ENCODE measurements at places on chromosomes 6 and 20.

DNA sequence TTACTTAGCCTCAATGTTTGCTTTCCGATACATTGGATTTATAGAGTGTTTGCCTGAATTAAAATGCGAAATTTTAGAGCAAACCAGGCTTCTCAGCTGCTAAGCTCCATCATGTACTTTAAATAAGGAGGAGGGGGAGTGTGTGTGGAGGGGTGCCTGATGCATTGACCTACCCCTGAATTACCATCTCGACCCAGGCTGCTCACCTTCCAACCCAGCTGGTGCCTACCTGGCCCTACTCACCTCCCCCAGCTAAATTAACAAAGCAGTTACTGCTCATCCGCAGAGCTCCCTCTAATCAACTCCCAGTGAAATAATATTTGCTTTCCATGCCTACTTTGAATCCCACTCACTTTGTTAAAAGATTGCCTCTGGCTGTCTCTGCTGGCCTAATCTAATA is 544.5 kb downstream of the MAFB start:
- DNase-seq, result no peak

DNA sequence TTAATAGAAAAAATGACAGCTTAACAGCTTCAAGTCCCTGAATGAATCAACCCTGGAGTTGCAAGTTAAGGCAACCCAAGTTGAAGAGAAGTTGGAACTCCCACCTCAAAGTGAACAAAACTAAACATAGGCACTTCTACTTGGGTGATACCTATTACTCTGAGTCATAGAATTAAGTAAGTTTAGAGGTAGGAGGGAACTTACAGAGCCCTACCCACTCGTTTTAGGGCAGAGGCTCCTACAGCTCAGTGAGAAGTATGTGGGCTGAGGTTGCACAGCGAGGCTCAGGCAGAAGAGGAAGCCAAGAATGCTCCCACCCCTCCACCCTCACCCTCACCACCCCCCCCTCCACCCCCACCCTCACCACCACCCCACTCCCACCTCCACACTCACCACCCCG is 42.2 kb downstream of the NFATC2 start:
- DNase-seq, result no peak

DNA sequence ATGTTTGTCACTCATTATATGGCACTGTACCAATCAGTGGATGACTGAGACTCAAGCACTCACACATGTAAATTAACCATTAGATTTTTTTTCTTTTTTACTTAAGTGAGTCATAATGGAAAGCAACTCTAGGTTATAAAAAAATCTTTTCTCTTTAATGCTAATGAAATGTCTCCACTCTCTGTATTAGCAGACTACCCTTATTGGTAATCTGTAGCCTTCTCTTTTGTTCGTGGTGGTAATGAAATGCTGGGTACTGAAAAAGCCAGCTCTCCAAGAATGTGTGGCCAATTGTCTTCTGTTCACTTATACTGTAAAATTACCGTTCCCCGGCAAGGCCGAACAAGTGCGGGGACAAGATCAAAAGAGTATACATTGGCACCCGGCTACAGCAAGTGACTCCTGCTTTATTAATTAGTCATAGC is 69.0 kb downstream of the AFG1L start:
- no peak for DNase-seq

DNA sequence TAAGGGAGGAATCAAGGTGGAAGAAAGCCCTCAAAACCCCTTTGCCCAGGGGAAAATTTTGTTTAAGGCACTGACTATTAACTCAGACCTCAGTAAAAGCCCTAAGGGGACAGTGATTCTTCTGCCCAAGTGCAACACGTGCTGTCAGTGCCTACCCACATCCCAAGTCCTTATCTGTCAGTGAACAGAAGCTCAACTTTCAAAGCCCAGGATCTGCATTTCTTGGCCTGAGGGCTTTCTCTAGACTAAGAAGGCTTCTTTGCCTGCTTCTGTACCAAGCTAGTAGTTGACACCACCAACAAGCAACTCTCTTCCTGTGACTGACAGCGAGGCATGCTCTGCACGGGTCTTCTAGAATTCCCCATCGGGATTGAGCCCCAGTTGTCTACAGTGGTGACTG is 416.0 kb upstream of the SPTLC3 start:
- no peak for DNase-seq

GRCh38 chr6:144756469-144756868 is 471.3 kb downstream of the UTRN start:
- DNase-seq, result no peak

GRCh38 chr6:95084867-95085266 is 492.5 kb upstream of the MANEA start:
- DNase-seq, result no peak

GRCh38 chr6:144653885-144654505 is 368.9 kb downstream of the UTRN start:
- no peak for DNase-seq

DNA sequence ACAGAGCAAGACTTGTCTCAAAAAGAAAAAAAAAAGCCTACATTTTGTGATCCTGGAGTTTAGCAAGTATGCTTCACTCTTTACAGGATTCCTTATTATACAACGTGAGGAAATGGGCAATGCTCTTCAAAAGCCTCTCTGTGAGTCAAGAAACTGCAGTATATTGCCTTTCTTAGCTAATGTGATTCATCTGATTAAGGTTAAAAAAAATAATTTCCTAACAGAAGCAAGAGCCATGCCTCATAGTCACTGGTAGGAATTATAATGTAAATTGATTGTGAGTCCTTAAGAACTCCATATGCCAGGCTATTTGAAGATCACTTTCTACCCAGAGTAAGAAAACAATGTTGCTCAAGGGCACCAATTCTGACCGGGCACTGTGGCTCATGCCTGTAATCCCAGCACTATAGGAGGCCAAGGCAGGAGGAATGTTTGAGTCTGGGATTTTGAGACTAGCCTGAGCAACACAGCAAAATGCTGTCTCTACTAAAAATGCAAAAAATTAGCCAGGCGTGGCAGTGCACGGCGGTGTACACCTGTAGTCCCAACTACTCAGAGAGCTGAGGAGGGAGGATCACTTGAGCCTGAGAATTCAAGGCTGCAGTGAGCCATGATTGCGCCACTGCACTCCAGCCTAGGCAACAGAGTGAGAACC is 43.3 kb downstream of the SLC26A8 start:
- DNase-seq, result no peak

- no peak for DNase-seq
Measured at GRCh38 chr20:38321959-38322598, 18.1 kb downstream of the BPI start.

DNA sequence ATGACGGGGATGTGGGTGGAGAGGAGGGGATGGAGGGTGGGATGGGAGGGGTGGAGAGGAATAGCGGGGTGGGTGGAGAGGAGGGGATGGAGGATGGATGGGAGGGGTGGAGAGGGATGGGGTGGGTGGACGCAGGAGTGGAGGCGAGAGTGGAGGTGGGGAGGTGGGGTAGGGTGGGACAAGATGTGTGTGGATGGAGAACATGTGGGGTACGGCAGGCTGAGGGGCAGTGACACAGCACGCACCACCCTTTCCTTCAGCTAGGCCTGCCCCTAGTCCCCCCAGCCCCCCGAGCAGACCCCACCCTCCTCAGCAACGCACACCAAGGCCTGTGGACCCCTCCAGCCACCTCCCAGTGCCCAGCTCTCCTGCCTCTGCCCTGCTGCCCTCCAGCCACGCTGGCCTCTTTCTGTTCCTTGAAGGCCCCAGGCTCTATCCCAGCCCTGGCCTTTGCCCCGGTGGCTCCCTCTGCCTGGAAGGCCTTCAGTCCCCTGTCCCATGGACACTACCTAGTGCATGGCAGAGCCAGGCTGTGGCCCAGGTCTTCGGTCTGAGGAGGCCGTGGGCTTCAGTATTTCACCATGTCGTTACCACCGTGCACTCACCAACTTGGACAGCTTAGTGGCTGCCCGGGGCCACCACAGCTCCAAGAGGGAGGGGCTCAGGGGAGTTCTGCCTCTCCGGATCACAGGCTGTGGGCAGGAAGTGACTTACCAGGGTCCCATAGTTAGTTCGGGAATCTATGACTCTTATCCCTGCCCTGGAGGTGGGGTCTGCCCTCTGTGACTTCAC is 78.4 kb upstream of the PMEPA1 start:
- no peak for DNase-seq

DNA sequence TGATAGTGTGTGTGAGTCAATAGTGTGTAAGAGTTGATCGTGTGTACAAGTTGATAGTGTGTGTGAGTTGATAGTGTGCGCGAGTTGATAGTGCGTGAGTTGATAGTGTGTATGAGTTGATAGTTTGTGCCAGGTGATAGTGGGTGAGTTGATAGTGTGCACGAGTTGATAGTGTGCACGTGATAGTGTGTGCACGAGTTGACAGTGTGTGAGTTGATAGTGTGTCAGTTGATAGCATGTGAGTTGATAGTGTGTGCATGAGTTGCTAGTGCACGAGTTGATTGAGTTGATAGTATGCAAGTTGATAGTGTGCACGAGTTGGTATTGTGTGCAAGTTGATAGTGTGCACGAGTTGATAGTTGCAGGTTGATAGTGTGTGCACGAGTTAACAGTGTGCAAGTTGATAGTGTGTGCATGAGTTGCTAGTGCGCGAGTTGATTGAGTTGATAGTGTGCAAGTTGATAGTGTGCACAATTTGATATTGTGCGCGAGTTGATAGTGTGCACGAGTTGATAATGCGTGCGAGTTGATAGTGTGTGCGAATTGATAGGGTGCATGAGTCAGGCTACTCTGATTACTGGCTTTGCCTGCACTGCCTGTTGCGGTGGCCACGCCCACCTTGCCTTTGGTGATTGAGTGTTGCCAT is 35.8 kb upstream of the IYD start:
- no peak for DNase-seq

- no peak for DNase-seq
Measured at GRCh38 chr6:133399426-133399825, 158.3 kb downstream of the EYA4 start.

- no peak for DNase-seq
Measured at GRCh38 chr6:32167761-32168262, 3.4 kb downstream of the EGFL8 start.

DNA sequence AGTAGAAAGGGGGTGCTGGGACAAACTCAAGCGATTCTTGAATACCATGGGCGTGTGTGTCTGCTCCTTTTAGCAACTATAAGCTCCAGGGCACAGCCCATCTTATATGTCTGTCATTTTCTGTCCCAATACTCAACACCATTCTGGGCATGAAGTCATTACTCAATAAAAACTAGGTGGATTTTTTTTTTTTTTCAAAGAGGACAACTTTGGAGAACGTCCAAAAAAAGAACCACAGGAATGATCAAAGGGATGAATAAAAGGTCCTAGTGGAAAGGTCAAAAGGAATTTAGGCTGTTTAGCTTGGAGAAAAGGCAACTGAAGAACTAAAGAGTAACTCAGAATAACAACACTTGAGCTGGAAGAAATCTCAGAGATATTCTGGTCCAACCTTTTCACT is 24.4 kb downstream of the UQCC1 start:
- DNase-seq, result no peak

GRCh38 chr6:110456694-110457093 is 19.7 kb downstream of the SLC22A16 start:
- no peak for DNase-seq

DNA sequence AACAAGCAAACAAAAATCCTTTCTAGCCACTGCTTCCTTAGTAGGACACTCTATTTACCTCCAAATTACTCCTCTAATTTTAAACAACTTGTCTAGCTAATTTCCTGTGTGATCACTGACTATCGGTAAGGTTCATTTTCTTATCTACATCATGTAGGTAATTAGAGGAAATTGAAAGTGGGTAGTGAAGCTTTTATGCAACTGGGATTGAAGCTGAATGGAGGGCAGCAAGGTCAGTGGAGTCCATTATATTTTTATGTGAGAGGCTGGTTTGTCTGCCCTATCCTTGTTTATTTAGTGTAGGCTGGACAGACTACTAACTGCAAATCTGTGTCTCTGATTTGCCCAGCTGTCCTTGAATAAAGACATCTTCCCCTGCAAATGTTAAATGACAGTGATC is 88.5 kb upstream of the SIM1 start:
- no peak for DNase-seq

GRCh38 chr6:137641474-137642077 is 147.4 kb upstream of the OLIG3 start:
- no peak for DNase-seq

GRCh38 chr6:136751991-136752390 is 40.3 kb downstream of the MAP3K5 start:
- DNase-seq, result no peak

- peak; percentile 45 for DNase-seq
Measured at GRCh38 chr6:41936073-41936837, 5.4 kb downstream of the CCND3 start.

GRCh38 chr6:28648035-28648877 is 122.6 kb downstream of the GPX5 start:
- DNase-seq, result no peak

DNA sequence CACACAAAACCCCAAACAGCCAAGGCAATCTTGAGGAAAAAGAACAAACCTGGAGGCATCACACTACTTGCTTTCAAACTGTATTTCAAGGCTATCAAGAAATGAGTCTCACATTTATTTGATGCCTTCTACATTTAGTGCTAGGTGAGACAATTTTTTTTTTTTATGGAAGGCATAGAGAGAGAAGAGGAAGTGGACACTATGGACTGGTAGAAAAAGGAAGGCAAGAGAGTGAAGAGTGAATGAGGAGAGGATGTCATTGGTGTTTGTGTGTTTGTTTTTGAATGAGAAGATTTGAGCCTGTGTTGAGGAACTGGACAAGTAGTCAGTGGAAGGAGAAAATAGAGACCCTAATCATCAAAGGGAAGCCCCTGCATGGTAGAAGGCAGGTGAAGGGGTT is 182.0 kb upstream of the JAG1 start:
- DNase-seq, result no peak

DNA sequence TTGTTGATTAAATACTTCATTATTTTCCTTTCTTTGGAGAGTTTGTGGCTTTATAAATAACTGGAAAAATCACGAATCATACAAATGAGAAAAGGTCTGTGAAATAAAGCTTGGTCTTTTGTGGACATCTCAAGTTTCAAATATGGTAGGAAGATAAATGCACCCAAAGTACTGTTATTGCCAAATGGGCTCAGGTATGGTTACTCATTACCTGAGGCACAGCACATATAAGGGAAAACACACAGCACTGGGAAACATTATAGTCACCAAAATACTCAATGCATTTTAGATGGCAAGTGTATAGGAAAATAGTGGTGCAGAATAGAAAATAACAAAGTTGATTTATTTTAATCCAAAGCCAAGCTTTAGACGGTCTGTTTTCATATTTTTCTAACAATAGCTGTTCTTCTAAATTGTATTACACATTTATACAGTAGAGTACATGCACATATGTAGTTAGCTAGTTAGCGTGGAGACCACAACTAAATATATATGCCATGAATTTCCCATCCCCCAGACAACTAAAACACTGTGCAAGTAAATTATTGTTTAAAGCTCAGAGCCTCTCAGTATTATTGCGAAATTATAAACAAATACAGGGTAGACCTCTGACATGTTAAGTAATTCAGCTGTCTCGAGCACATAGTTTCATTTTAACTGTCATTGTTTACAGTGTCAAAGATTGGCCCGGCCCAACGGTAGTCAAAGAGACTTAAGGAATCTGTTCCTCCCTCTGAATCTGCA is 336.0 kb downstream of the SYNE1 start:
- DNase-seq, result no peak

All from GOT3 (cell line).